HuH-7 (cell line): ENCODE measurements at places on chromosomes 3 and 15.

DNA sequence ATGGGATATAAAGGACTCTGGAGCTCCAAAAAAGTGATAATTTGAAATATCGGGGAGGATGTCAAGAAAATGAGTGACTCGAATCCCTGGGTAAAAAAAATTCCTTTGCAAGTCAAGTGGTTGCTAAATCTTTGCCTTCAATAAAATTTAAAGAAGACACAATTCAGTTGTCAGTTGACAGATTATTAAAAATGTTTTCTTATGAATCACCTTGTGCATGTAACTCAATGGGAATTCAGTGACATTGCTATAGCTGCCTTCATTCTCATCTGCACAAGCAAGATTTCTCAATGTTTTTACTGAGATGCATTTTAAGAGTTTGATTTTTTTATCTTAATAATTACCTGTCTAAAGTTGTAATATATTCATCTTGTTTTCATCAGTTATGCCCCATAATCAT, 264.0 kb upstream of the IL12A start:
- no peak for DNase-seq

GRCh38 chr3:134186391-134186790, 64.3 kb downstream of the RYK start:
- peak; percentile 10 for DNase-seq

DNA sequence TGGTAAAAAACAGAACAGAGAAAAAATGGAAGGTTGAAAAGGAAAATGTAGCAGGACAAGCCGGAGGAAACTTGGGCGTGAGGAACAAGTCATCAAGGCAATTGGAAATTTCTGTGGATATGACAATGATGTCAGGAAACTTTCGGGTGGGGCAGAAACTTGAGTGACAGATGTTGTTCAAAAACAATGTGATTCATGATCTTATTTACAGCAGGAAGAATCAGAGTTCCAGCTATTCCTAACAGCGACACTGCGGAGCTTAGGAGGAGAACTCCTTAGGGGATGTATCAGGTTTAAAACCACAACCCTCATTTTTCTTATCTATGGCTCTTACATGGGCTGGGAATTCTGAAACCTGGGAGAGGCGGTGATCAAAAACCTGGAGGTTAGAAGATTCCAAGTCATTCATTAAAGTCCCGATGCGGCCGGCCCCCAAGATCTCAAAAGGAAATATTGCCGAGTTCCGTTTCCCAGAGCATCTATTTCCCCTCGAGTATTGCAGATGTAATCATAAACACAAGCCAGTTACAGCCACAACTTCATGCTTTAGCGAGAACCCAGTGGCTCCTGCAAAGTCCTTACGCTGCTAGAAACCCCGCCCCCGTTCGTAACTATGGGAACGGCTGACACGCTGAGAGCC, 659 bp upstream of the ARRDC4 start:
- DNase-seq = no peak

DNA sequence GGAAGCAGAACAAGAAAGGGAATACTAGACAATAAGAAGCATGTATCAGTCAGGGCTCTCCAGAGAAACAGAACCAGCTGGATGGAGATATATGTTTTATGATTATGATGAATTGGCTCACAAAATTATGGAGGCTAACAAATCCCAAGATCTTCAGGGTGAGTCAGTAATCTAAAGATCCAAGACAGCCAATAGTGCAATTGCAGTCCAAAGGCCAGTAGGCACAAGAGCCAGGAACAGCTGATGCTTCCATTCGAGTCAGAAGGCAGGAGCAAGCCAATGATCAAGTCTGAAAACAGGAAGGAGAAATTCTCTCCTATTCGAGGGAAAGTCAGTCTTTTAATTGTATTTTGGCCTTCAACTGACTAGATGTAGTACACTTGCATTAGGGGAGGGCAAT, 164.9 kb upstream of the ST8SIA2 start:
- DNase-seq = no peak

GRCh38 chr15:86799226-86799625, 719.6 kb downstream of the AGBL1 start:
- no peak for DNase-seq

- no peak for DNase-seq
Observed at GRCh38 chr15:37057256-37057655, 43.1 kb downstream of the MEIS2 start.

DNA sequence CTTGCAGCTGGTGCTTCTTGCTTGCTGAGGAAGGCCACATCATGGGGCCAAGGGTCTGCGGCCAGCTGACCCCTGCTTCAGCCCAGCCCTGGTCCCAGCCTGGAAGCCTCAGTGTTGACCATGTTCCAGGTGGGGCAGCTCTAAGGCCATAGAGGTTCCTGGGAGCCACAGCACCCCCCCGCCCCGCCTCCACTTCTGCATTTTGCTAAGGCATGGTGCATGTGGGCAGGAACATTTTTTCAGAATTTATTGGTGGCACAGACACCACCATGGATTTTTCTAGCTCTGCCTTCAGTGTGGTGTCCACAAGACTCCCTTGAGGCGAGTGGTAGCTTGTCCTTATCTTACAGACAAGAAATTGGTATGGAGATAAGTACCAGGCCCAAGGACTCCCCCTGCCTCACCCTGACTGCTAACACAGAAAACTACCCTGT, 1.9 kb upstream of the CHST14 start:
- DNase-seq = no peak

- peak; percentile 37 for DNase-seq
Observed at GRCh38 chr15:38699633-38700230, 135.1 kb upstream of the RASGRP1 start.

DNA sequence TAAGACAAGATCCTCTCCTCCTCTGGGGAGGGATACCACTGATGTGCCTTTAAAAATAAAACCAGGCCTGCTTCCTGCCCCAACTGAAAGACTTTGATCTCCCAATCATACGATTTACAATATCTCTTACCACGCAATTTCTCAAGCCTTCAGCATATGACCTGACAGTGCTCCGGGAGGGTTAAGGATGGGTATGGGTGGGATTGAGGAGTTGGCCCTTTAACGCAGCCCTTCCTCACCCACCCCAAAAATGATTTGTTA, 67.4 kb downstream of the LRIG1 start:
- no peak for DNase-seq

- DNase-seq = no peak
Observed at GRCh38 chr3:169501777-169502320, 161.7 kb downstream of the MECOM start.

DNA sequence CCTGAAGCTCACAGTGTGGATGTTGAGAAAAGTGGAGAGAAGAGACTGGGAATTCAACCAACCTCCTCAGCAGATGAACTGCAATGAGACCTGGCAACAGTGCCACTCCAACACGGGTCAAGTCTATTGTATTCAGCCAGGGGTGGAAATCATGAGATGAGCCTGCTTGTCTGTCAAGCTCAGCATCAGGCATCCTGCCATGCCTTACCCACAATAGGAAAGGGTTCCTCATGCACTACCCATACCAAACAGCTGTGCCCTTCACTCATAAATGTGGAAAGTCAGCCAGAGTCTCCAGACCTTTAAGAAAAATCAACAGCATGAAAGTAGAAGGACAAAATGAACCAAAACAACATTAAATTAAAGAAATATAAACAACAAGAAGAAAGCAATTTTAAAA, 542.1 kb downstream of the EPHB1 start:
- no peak for DNase-seq
